ENCODE measurements at places on chromosomes 16 and 17.

DNA sequence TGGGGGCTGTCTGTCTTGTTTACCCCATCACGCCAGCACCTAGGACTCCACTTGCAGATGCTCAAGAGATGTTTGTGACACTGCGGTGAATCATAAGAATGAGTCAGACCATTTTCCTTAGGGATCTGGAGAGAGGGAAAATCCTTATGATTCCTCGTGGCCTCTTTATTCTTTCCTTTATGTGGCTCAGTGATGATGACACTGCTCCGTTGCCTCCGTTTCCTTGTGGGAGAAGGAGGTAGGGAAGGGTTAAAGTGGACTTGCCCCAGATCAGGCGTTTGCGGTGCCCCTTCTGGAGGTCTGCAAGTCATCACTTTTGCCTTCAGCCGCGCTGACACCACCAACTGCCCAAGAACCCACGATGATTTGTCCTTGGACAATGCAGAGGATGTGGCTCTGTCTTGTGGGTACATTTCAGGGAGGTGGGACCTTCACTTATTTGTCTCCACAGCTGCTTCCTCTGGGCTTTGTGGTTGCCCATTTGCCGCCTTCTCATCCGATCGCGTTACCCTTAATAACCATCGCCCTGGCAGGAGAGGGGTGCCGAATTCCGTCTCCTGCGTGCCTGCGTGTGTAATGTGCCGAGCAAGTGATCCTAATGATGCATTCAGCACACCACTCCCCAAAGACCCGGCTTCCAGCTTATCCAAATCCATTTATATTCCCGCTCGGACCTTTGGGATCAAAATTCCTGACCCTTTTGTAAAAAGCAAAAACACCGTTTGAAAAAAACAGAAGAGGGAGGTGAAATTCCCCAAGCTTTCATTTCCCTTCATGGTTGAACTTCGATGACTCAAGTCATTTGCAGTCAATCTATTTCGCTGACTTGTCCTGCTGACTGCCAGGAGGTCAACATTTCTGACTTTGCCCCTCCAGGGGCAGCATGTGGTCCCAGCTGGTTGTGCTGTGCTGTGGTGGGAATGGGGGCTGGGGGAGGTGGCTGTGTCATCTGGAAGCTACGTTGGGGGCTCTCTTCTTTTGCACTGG lies 87.2 kb upstream of the IRX3 start:
- DNase-seq, result no peak

DNA sequence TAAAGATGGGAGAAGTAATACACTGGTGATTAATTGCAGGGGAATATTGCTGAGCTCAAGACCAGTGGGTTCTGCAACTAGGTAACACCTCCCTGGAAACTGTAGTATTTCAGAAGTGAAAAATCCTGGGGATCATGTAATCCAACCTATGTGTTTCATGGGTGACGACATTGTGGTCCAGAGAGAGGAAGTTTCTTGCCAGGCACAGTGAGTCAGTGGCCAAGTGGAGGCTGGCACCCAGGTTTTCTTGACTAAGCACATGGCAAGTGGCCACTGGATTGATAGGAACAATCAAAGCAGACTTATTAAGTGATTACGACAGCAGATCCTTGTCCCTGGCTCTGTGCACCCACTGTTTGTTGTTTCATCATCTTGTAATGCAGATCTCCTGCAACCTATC lies 14.6 kb upstream of the CIITA start:
- DNase-seq, result no peak

DNA sequence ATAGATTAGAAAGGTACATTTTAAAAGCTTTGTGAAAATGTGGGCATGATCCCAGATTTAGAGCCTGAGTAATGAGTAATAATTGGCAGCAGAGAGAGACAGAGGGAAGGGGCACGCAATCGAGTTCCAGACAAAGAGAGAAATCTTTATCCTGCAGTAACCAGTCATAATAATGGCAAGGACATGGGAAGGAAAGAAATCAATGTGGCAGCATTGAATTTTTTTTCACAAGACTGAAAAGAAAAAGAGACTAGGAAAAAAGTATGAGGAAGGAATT lies 790.8 kb upstream of the SOX9 start:
- no peak for DNase-seq

DNA sequence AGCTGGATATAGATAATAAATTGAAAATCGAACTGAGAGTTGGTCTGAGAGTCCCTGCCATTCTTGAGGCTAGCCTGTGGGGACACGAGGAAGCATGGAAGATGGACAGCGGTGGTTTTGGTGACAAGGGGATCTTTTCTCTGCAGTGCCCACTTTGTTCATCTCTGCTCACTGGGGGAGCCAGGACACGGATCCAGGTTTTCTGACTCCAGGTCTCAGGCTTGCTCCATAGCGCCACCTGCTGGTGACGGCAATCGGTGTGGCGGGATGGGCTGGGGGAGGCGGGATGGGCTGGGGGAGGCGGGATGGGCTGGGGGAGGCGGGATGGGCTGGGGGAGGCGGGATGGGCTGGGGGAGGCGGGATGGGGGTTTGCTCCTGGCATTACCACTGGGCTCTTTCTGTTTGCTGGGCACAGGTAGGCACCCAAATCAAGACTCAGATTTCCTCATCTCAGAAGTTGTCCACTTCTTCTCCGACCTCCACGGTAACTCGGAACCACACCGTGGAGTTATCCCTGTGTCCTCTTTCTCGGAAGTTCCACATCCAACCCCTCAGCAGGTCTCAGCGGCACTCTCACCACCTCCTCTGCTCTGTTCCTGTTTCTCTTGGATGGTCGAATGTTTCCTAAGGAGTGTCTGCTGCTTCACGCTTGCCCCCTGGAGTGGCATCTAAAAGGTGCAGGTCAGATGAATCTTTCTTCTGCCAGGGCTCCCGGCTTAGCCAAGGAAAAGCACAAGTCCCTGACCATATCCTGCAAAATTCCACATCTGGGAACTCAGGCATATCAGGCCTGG lies 142.4 kb downstream of the CYLD start:
- no peak for DNase-seq

- no peak for DNase-seq
Observed at GRCh38 chr17:29573558-29573869, 5.0 kb downstream of the TP53I13 start.

DNA sequence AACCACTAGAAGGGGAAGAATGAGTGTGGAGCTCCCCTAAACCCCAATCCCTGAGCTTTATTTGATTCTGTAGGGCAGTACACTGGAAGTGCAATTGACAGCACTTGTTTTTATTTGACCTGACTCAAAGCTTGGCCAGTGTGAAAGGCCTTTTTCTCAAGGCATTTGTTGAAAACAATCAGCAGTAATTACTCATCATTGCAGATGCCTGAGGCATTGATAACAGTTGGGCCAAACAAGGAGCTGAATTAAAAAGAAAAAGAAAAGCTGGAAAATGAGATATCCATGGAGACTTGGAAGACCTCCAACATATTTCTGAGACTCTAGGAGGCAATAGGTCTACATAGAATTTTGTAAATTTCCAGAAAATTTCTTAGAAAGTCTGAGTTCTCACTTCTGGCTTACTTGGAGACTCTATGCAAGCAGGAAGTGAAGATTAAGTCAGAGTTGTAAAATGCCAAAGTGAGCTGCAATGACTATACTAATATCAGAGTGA lies 200.8 kb upstream of the KCNJ16 start:
- no peak for DNase-seq

GRCh38 chr16:57562669-57563486 lies 20.4 kb downstream of the ADGRG5 start:
- DNase-seq, result no peak

GRCh38 chr17:2634361-2634960 lies 41.0 kb downstream of the PAFAH1B1 start:
- no peak for DNase-seq

GRCh38 chr17:58605986-58606385 lies 85.9 kb downstream of the TEX14 start:
- no peak for DNase-seq

DNA sequence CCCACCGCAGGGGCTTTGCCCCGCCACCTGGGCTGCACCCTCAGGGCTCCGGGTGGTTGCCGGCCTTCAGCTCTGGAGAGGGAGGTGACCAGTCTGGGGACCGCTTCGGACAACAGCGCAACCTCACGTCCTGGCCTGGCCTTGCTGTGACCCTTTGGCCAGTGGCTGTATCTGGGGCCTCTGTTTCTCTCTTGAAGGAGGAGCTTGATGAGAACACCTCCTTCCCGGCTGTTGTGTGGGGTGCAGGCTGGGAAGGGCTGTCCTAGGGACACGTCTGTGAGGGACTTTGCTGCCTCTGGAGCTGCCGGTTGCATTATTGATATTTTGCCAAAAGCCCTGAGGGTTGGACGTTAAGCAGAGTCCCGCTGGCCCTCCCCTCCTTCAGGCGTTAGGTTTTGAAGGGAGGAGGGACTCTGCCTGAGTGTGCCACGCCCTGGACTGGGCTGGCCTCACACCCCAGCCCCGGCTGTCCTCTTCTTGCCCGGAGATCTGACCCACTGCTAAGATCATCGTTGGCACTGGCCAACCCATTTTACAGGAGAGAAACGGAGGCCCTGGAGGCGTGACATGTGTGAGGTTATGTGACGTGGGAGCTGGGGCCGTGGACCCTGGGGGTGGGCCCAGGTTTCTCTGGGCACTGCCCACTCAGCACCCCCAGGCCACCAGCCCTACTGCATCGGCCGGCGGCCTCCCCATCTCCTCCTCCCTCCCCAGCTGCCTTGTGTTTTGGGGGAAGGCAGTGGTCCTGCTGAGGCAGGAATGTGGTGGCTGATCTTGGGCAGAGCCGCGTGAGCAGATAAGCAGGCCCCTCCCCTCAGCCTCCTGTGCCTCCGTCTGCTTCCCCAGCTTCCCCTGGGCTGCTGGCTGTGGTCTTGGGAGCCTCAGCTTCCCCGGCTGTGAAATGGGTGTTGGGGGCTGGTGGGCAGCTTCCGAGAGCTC lies 8.5 kb downstream of the ZFPM1 start:
- no peak for DNase-seq

DNA sequence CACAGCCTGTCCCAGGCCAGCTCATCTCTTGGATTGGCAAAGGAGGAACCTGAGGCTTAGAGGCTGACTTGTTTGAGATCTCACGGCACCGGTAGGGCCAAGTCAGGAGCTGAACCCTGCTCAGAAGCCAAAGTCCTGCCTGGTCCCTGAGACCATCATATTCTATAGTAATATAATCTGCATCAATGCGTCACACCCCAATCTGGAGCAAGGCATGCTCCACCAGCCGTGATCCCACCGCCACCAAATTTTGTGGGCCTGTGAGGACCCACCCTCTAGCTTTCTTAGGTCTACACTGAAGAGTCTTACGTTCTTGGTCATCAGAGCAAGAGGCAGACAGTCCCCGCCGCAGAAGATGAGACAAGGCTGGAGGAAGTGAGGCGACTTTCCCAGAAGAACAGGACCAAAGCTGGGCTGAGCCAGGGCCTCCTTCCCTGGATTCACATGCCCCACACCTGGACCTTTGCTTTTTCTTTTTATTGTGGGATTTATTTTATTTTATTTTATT lies 2.7 kb downstream of the SULT1A1 start:
- DNase-seq, result no peak

- no peak for DNase-seq
Observed at GRCh38 chr17:67078292-67078691, 33.9 kb downstream of the CACNG1 start.

DNA sequence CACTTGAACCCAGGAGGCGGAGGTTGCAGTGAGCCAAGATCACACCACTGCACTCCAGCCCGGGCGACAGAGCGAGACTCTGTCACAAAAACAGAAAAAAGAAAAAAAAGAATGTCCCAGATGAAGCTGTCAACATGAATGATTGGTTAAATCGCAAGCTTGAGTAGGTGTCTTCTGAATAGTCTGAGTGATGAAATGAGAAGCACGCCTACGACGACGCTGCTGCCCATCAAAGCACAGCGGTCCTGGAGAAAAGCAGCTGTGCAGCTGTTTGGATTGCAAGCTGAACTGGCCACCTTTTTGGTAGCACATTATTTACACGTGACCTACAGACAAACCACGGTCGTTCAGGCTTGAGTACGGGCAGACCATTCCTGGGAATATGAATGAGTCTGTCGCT lies 12.5 kb downstream of the ADCY9 start:
- no peak for DNase-seq

GRCh38 chr16:14302031-14302398 lies 230.9 kb downstream of the MRTFB start:
- DNase-seq, result no peak

- DNase-seq, result no peak
Observed at GRCh38 chr16:62077998-62078397, 41.8 kb upstream of the CDH8 start.

DNA sequence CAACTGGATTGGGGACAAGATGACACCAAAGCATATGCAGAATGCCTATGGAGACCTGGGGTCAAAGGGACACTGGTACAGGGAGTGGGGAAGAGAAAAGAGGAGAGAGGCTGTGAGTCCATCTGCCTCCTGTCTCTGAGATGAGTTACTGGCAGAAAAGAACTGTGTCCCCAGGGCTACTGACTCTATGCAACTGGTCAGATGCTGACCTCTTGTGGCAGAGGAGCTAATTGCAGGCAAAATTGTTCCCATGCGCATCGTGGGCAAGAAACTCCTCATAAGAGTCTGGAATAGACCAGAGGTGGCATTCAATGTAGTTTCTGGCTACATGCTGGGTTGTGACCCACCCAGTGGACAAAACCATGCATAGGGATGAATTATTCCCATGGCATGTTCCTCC lies 26.1 kb upstream of the MLKL start:
- no peak for DNase-seq
